Activated CD8-positive, alpha-beta memory T cell treated with anti-CD3 and anti-CD28 coated beads for 24 hours (primary cell): ENCODE measurements at places on chromosomes 7 and 10.
A peak's percentile ranks its signal among the peaks of the same experiment; 100 is the strongest.

DNA sequence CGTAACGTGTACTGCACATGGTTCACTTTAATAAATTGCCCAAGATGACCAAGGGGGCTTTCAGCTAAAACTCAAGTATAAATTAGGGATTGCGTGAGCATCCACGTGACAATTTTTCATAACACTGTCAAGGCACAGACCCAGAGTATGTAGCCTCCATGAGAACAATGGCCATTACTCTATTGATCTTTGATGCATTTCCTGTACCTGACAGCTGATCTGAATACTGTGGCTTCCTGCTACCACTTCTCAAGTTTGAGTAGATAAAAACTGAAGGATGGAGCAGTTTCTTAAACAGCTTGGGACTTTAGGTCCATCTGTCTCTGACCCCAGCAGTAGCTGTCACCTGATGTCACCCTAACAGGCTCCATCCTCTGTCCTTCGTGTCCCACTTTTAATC is 98.9 kb downstream of the ABCC2 start:
- no peak for DNase-seq

GRCh38 chr7:90411510-90411909 is 8.2 kb downstream of the CLDN12 start:
- DNase-seq = no peak

- DNase-seq = no peak
Observed at GRCh38 chr10:127290850-127291249, 94.5 kb upstream of the INSYN2A start.

- DNase-seq = no peak
Observed at GRCh38 chr7:118305671-118306070, 81.2 kb downstream of the ANKRD7 start.

DNA sequence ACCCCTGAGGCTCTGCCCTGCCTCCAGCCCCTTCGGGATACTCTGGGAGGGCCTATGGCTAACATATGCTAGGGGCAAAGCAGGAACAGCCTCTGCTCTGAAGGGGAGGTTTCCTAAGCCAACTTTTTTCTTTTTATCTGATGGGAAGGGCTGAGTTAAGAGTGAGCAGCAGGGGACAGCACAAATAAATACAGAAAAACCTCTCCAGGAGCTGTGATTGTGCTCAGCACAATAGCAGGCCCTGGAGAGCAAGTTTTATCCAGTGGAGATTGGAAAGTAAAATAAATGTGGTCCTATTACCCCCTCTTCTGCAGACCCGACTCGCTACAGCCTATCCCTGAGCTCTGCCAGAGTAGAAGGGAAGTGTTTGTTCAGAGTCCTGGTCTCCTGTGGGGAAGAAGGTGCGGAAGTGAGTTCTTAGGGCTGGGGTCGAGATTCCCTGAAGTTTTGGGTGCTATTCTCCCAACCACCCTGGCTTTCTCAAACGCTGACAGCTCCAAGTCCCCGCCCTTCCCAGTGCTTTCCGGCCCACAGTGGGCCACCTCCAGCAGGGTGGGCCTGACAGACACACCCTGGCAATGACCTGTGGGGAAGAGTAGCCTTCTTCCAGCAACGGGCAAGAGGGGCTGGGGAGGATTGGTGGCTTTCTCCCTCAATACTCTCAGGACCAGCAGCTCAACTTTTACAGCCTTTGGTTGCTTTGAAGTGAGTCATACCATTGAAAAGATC is 23.0 kb upstream of the AFAP1L2 start:
- no peak for DNase-seq

GRCh38 chr10:73931767-73932619 is 21.1 kb downstream of the PLAU start:
- peak; percentile 77 for DNase-seq

- no peak for DNase-seq
Observed at GRCh38 chr10:70549351-70549961, 53.1 kb downstream of the PRF1 start.

- no peak for DNase-seq
Observed at GRCh38 chr10:60224066-60224705, 165.5 kb downstream of the ANK3 start.

DNA sequence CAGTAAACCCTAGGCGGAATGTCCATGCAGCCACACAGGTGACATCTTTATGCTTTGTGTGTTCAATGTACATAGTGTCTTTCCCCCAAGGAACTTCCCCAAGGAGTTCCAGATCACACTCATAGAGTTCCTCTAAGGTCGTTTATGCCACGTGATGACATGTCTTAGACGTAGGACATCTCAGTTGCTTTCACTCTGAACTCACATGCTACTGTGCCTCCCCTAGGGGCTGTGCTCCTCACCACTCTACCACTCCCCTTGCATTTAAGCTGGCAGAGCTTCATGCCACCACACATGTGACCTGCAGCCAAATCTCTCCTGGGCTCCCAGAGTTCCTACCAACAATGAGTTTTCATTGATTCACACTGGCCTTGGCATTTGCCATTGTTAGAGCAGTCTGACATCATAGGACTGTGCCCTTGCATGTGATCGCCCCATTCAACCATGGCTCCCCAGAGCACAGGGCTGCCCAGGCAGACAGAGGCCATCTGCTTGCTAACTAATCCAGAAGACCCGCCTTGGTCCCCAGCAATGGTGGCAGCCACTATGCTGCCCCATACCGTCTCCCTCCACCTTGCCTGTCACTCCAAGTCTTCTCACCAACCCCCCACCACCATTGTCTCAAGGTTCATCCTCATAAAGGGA is 95.3 kb upstream of the MACROH2A2 start:
- DNase-seq = no peak

- DNase-seq = peak; percentile 62
Observed at GRCh38 chr7:50358779-50359178, 54.3 kb downstream of the IKZF1 start.

- no peak for DNase-seq
Observed at GRCh38 chr10:49518982-49519578, 19.8 kb downstream of the ERCC6 start.

DNA sequence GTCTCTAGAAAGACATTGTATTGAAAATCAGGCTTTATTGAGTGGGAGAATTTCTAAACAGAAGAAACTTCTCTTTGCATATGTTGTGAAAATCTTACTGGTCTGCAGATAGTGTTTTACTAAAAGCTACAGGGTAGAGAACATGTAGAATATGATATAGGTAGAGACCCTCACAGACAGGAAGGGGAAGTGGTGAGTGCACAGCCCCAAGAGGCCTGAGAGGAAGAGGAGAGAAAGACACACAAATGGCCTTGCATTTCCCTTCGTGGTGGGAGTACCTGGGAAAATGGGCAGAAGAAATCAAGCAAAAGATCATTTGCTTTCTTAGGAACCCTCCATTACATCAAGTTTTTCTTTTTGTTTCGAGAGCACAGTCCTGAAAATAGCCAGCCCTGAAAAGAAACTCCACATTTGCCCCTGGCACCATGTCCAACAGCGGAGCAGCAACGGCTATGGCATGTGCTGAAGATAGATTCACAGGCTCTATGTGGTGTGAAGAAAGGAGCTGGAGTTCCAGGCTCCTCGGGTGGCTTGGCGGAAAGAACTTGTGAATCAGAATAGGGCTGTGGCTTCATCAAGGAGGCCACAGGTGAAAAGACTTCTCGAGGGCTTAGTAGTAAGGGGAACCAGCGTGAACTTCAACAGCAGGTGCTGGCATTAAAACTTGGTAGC is 143.5 kb downstream of the CALCR start:
- no peak for DNase-seq

DNA sequence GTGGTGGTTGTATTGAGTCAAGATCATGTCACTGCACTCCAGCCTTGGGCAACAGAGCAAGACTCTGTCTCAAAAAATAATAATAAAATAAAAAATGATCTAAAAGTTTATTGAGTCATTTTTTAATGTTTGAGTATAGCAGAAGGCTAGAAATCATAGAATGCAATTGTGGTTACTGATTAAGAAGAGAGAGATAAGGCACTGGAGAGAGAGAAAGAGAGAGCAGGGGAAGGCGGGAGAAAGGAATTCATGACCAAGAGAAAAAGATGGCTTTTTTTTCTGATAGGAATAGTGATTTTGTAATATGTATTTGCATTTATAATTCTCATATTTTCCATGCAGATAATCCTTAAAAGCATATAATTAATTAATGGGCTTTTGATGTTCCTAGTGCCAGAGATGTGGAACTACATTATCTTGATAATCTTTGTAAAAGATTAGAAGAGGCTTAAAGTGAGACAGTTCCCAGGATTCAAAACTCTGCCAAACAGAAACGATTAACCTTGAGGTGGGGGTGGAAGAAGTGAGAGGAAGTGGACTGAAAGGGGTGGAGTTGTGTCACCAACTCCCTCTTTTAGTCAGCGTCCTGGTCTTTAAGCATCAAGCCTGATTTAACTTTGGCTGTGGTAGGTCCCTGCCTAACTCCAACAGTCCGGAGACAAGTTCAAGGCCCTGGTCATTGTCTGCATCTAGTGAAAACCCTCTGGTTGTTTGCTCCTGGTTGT is 76.2 kb downstream of the CHN2 start:
- no peak for DNase-seq

DNA sequence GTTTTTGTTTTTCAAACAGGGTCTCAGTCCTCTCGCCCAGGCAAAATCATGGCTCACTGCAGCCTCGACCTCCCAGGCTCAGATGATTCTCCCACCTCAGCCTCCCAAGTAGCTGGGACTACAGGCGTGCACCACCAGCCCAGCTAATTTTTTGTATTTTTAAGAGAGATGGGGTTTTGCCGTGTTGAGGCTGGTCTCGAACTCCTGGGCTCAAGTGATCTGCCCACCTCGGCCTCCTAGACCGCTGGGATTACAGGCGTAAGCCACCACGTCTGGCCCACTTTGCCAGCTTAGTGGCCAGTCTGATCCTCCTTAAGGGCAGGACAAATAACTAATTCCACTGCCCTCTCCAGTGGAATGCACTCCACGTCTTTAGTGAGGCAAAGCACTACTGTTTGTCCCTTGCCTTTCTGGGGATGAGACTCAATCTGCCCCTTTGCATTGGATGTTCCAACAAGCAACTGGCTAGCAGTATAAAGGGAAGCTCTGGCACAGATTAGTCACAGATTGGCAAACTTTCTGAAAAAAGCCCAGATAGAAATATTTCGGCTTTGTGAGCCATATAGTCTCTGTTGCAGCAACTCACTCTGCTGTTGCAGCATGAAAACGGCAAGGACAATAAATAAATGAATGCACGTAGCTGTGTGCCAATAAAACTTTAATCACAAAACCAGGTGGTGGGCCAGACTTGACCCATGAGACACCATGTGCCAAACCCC is 143.8 kb upstream of the RHEB start:
- DNase-seq = no peak

DNA sequence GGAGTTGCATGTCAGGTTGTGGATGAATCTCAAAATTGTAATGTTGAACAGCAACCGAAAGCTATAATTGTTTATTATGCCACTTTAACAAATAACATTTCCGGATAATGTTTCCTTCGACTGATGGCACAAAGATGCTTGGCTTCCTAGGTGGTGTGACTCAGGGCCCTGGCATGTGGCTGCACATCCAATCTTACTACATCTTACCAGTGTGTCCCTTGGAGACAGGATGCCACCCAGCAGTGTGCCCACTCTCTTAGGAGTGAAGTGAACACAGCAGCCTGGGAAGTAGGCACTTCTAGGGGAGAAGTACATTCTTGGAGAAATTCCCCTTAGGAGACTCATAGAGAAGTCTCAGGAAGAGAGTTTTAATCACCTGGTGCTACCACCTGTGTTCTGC is 33.0 kb upstream of the GPR26 start:
- no peak for DNase-seq

DNA sequence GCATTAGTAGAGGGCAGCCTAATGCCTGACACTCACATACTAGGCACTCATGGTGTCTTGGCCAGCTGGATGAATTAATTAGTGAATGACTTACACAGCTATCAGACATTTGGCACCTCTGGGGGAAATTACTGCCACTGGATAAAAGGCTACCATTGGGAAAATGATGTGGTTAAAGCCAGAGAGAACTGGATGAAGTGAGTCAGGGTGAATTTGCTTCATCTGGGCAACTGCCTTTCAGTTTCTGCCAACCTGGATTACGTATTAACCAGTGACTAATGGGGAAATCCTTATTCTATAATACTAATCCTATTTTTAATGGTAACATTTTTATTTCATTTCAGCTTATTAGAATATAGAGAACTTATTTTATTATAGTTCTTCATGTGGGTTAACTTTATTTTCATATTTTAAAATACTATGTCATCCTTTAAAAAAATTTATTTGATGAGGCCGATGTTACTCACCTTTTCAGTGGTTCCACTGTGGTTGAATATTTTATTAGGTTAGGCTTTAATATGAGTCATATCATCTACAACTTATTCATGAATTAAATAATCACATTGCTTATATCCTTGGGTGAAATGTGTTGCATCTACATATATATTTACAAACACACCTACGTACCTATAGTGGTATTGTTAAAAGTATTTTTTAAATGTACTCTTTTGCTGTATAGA is 85.6 kb upstream of the CAPZA2 start:
- DNase-seq = no peak

DNA sequence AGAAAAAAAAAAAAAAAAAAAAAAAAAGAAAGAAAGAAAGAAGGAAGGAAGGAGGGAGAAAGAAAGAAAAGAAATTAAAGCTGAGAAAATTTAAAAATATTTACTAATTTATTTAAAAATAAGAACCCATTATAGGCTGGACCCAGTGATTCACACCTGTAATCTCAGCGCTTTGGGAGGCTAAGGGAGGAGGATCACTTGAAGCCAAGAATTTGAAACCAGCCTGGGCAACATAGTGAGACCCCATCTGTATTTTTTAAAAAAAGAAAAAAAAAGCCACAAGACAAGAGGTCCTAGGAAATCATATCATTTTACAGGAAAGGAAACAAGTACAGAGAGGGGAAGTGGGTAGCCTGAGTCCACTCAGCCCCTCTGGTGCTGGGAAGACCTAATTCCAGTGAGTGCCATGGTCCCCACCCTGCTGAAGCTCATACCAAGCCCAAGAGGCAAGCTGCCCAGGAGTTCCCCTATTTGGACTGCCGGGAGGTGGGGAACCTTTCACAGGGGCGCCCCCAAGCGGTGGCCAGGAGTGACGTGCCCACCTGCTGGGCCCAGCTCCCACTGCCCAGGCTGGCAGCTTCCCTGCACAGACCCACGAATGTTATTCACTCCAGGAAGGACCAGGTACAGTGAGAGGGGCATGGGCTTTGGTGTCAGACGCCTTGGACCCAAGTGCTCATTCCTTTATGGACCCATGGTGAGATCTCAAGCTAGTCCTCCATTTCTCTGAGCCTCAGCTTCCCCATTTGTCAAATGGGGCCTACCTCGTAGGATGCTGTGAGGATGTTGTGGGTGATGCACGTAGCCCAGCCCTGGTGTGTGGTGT is 133.6 kb downstream of the ZMIZ1 start:
- DNase-seq = peak; percentile 62

- DNase-seq = no peak
Observed at GRCh38 chr7:130478991-130479390, 12.9 kb upstream of the MEST start.

- no peak for DNase-seq
Observed at GRCh38 chr7:128025819-128026218, 5.4 kb downstream of the LRRC4 start.

GRCh38 chr7:55420530-55420929 is 55.4 kb downstream of the LANCL2 start:
- DNase-seq = no peak

DNA sequence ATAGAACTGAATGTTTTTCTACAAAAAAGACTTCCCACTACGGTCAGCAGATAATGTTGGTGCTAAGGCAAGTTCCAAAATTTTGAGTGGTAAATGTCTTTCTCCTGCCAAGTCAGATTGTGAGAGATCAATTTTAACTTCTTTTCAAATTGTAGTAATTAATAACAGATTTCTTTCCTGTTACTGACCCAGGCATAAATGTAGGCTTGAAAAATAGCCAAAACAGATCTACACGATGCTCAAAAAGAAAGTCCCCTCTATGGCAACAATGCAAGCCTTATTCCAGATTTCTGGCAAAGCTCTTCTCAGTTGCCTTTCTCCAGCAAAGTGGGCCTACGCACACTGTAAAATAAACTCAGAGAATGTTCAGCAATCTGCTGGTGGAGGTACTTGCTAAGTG is 641.0 kb upstream of the NRP1 start:
- no peak for DNase-seq
